ENCODE measurements at places on chromosomes 4 and X.

DNA sequence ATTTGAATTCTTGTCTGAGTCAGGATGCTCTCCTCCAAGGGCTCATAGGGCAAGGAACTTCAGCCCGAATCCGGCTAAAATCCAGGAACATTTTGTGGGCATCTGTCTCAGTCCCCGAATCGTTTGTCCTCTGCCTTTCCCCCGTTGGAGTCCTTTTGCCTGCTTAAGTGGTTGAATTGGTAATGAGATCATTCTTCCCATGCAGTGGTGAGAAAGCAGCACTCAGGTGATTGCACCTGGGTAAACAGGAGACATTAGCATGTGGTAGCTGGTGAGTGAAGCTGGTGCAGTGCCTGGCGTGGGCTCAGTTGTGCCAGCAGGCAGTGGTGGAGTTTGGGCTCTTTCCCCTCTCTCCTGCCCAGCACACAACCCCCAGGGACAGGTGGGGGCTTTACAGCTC is 61.9 kb upstream of the MTM1 start:
- DNase-seq, result no peak

GRCh38 chrX:72236841-72237240 is 2.0 kb downstream of the ERCC6L start:
- no peak for DNase-seq

DNA sequence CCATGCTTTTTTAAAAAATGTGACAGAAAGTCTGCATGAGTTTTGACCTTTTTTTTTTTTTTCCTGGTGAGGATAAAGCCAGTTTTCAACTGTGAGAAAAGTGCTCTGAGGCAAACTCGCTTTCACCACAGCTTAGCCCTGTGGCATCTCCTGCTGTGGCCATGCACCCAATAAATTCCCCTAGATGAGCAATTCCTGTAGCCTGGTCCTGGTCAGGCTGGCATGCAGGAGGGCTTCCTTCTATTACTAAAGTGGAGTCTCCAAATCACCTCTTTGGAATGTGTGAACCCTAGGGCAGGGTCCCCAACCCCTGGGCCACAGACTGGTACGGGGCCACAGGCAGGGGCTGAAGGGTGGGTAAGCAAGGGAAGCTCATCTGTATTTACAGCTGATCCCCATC is 265.4 kb downstream of the RAPGEF2 start:
- no peak for DNase-seq

GRCh38 chr4:163484906-163485305 is 9.6 kb upstream of the TMA16 start:
- peak; percentile 25 for DNase-seq

DNA sequence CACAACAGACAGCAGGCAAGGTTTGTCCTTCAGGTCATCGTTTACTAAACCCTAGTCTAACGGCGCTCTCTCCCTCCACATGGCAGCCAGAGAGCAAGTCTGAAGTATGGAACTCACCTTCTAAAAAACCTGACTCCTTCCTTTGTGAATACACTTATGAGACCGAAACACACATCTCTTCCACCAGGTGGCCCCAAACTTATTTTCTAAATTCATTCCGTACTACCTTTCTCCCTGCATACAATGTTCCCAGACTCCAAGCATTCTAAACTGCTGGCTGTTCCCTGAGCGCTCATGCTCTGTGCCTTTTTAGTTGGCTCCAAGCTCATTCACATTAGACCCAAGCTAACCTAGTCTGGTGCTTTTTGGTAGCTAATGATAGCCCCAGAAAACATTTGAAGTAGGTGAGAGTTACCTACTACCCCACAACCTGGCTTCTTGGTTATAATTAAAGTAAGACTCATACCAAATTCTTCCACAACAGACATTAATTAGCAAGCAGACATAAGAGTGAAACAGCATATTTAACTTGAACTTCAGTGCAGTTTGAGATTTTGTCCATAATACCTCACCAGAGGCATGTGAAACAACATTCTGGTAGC is 67.6 kb upstream of the DCLK2 start:
- DNase-seq, result no peak

- no peak for DNase-seq
Measured at GRCh38 chr4:8055206-8055605, 103.4 kb downstream of the ABLIM2 start.

DNA sequence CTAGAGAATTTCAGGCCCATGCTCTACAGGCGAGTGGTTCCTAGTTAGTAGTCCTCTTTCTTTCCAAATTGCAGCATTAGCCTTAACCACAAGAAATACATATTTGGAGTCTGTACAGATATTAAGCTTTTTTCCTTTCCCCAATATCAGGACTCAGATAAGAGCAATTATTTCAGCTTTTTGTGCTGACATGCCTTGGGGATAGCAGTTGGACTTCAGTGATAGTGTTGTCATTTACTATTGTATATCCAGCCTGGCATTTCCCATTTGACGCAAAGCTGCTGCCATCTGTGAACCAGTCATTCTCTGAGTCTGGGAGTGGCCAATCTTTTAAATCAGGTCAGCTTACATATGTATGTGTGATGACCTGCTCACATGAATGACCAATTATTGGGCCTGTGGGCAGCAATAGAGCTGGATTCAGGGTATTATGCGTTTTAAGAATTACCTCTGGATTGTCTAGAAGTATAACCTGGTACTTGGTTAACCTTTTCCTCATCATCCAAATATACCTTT is 6.8 kb upstream of the CEP135 start:
- DNase-seq, result no peak
